Stimulated activated CD8-positive, alpha-beta memory T cell treated with anti-CD3 and anti-CD28 coated beads, Interleukin-7, amount 100 ng/mL, for 1 hour (primary cell): ENCODE measurements at places on chromosomes 2 and 18.

GRCh38 chr2:66749566-66749965 is 314.6 kb downstream of the MEIS1 start:
- no peak for DNase-seq

DNA sequence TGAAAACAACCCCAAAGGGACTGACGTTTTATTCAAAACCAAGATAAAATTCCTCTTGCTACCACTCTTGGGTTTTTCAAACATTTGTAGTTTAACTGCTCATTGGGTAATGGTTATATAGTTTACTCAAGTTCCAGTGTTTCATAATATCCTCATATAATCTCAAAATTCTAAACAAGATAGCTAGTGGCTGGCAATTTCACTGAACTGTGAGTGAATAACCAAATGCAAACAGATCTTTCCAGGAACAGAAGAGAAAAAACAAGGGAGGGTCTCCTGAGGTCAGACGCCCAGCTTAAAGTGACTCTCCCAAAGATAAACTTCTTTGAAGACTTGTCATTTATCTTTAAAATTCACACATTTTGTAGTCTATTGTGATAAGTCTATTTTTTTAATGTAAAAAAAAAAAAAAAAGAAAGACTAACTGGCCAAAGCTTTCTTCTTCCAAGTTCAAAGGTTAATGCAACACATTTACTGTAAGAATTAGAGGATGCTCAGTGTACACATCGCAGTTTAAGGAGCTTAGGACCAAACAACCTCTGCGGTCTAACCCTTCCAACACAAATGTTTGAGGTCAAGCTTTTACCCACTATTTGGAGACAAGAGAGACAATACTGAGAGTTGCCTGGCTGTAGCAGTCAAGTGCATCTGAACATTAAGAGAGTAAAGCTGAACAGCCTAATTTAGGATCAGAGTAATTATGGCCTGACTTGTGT is 26.6 kb downstream of the LPIN2 start:
- no peak for DNase-seq

DNA sequence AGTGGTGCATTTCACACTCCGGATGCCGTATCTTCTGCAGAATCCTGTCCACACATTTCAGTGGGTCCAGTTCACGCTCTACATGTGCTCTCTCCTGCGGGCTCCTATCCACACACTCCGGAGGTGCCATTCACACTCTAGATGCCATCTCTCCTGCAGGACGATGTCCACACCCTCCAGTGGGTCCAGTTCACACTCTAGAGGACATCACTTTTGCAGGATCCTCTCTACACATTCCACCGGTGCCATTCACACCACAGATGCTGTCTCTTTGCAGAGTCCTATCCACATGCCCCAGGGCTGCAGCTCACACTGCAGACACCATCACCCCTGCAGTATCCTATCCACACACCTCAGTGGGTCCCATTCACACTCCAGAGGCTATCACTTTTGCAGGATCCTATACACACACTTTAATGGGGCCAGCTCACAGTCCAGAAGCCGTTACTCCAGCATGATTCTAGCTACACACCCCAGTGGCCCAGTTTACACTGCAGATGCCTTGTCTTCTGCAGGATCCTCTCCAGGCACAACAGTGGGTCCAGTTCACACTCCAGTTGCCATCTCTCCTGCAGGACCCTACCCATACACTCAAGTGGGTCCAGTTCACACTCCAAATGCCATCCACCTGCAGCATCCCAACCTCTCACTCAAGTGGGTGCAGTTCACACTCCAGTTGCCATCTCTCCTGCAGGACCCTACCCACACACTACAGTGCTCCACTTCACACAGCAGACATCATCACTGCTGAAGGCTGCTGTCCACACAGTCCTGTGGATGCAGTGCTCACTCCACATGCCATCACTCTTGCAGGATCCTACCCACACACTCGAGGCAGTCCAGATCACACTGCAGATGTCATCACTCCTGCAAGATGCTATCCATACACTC is 2.1 kb upstream of the PXDN start:
- DNase-seq = no peak

GRCh38 chr2:106107509-106108131 is 86.5 kb downstream of the UXS1 start:
- no peak for DNase-seq

- DNase-seq = no peak
Observed at GRCh38 chr18:13836559-13836958, 12.6 kb downstream of the MC5R start.

DNA sequence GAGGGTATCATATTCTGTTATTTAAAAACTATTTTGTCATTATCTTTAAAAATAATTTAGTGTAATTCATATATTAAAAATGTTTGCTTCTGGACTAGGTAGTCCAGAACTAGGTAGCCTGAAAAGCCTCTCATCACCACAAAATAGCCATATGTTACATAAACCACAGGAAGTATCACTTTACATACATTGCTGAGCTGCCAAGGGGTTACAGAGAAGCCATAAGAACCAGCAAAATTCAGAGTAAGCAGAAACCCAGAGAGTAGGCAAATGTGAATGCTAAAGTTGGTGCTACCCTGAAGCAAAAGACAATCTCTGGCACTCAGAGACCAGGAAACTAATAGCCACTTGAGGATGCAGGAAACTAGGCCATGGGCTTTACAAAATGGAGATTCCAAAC is 60.9 kb downstream of the LOXHD1 start:
- DNase-seq = no peak
